ENCODE measurements at places on chromosomes 7 and 10.

- no peak for DNase-seq
Observed at GRCh38 chr10:53646525-53646924, 873.9 kb upstream of the MBL2 start.

- peak; percentile 34 for DNase-seq
Observed at GRCh38 chr10:87931836-87932230, 68.4 kb downstream of the PTEN start.

DNA sequence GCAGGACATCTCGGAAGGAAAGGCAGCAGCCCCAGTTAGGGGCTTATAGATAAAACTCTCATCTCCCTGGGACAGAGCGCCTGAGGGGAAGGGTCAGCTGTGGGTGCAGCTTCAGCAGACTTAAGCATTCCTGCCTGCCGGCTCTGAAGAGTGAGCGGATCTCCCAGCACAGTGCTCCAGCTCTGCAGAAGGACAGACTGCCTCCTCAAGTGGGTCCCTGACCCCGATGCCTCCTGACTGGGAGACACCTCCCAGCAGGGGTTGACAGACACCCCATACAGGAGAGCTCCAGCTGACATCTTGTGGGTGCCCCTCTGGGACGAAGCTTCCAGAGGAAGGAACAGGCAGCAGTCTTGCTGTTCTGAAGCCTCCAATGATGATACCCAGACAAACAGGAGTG lies 117.1 kb upstream of the POT1 start:
- no peak for DNase-seq

- DNase-seq, result no peak
Observed at GRCh38 chr7:2192831-2193534, 39.8 kb downstream of the MAD1L1 start.

- DNase-seq, result no peak
Observed at GRCh38 chr7:52270301-52270700, 765.1 kb upstream of the POM121L12 start.

DNA sequence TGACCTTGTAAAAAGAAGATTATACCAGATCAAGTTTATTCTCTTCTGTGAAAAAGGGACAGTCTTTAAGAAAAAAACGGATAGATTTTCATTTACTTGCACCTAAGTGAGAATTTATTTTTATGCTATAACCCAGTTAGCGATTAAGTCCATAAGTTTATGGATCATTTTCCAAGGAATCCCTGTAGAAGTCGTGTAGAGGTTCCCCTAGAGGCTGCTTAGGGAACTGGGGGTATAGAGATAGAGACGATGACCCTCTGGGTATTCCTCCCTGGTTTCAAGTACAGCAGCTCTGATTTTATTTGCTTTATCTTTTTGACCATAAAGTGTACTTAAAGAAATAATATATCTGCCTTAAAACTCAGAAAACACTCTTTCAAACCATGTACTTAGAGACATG lies 648.4 kb upstream of the LRRTM3 start:
- DNase-seq, result no peak

DNA sequence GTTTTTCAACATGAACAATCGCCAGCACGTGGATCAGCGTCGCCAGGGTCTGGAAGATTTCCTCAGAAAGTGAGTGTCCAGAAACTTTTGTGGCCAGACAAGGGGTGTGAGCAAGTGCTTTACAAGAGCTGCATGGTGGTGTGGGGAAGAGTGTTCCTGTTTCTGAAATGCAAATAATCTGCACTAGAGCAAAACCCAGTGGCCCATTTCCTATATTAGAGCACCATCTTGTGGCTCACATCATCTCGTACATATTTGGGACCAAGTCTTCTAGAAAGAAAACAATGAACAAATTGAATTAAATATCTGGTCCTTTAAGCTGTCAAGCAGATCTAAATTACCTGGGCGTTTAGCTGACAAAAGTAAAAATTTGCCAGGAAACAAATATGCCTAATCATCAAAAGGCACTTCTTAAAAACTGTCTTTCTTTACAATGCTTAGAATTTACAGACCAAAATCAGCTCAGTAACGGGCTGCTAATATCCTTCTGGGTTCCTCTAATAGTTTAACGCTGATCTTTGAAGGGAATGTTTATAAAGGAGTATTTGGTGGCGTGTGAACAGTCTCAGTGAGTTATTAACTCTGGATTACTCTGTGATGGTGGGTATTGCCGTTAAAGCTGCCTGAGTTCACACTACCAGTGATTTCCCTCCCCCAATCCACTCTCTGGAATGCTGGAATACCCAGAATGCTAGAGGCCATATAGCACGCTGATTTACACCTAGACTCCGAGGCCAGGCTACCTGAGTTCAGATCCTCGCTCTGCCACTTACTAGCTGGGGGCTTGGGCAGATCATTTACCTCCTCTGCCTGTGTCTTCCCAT lies 73.6 kb downstream of the SNX10 start:
- DNase-seq, result peak; percentile 82

DNA sequence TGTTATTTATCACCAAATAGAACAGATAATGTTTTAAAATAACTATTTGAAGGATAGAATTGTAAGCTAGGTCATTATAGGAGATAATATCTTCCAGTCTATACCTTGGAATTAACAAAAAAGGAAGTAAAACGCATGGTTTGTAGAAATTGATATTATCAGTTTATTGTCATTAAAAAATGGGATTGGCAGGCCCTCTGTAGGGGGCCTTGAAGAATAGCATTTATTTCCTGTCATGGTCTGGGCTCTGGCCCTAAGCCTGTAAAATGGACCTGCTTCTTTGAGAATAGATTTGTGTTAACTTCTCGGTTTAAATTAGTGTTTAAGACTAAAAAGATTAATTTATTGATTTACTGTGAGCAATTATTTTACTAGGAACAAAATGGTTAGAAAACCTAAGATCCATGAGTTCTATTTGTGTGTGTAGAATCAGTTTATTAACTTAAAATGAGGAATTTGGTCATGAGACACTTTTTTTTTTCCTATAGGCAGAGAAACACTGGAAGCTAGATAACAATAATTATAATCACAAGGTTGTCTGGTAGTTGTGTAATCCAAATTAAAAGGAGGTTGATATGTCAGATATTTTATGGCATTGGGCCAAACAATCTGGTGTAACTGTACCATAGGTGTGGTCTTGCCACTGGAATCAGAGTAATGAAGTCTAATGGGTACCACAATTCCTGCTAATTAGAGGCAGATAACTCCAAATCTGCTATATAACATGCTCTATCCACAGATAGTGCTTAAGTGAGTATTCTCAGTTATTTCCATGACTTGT lies 197.4 kb upstream of the FOXP2 start:
- no peak for DNase-seq

DNA sequence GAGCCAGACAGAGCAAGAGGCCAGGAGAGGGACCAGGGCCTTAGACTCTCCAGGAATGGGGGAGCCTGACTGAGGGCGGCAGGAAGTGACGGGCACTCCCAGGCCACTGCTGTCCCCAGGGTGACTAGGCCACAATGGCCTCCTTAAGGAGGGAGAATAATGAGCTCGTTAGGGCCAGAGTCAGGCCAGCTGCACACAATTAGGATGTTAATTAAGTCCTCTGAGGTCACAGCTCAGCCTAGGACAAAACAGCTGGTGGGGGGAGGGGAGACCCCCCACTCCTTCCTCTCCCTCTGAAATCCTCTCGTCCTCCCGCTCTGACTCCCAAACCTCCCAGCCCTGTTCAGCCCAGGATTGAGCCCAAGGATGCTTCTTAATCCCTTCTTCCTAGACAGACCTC lies 143.0 kb downstream of the NEURL1 start:
- peak; percentile 42 for DNase-seq

DNA sequence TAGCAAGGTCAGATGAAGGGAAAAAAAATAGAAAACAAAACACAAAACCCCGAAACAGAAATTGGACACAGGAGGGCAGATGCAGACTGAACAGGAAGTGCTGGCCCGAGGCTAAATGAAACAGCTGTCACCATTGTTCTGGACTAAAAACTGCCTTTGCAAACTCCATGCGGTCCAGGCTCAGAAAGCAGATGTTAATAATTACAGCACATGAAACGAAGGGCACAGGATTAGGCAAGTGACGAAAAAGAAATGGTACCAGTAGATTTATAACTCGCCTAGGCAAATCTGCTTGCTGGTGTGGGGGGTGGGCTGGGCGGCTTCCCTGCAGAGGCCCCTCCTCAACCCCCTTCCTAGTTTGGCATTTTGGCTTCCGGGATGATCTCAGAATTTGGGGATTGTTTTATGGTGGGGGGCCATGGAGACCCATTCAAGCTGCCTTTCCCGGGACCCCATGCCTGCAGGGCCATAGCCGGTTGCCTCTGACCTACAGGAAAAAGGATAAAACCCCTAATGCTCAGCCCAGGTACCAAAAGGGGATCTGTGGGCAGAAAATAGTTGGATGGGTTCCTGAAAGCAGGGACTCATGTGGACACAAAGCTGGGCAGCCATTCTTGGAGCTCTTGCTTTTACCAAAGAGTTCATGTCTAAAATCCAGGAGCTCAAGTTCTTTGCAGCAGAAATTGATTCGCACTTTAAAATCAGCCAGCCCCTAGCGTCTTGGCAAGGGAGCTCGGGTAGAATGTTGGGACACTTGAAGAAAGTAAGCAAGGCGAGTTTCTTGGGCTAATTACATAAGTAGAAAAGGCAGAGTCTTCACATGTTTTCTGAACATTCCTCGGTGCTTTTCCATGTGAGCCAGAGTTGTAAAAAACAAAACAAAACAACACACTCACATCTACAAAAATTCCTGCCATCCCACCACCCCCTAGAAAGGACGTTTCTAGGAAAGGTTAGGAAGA lies 39.0 kb upstream of the EMX2 start:
- DNase-seq, result peak; percentile 48

- DNase-seq, result no peak
Observed at GRCh38 chr10:132208462-132209050, 21.8 kb downstream of the DPYSL4 start.

GRCh38 chr7:82036146-82036886 lies 266.5 kb upstream of the HGF start:
- peak; percentile 86 for DNase-seq

DNA sequence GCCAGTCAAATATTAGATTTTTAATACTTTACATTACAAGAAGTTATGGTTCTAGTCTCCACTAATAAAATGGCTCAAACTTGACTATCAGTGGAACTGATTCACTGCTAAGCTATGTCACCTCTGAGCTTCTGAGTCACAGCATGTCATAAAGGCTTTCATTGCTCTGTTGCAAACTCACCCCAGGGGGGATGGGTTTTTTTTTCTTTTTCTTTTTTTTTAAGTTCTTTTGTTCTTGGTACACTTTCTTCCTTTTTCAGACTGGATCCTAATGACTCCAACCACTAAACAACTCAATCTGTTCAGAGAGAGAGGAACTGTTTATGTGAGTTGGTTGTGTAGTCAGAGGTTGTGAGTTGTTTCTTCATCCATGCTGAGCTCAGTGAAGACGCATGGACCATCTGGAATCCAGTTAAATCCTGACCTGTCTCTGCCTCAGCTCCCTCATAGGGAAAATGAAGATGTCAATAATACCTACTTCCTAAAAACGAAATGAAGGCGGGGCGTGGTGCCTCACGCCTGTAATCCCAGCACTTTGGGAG lies 11.0 kb downstream of the MYOF start:
- peak; percentile 95 for DNase-seq

Measured in foreskin fibroblast (primary cell).